ENCODE measurements at places on chromosomes 11 and 22. TPM values are rescaled to one million over a fixed set of nuclear protein-coding genes. Genes with fewer than 3 reads are reported as not detected.
A peak's percentile ranks its signal among the peaks of the same experiment; 100 is the strongest.

The LRRC4C gene
- total RNA-seq, result 10.1 TPM

GRCh38 chr22:19448739-19449421 is 1.4 kb upstream of the C22orf39 start:
- no peaks in the 10 kb centered on the region for H3K27me3 ChIP-seq
- no peak for DNase-seq
- H3K4me1 ChIP-seq, result peaks cover 29% of the 10 kb centered on the region
- no peak overlapping the region for H3K27ac ChIP-seq
- no peak overlapping the region for H3K4me3 ChIP-seq

The MS4A3 gene
- total RNA-seq, result not detected

- peak; percentile 65 for DNase-seq
- H3K4me3 ChIP-seq, result no peak overlapping the region
- no peaks in the 10 kb centered on the region for H3K27me3 ChIP-seq
- H3K36me3 ChIP-seq, result no peaks in the 10 kb centered on the region
- no peak overlapping the region for H3K27ac ChIP-seq
These were observed 914 bp upstream of the PRDM11 start for GRCh38 chr11:45145379-45146071.

DNA sequence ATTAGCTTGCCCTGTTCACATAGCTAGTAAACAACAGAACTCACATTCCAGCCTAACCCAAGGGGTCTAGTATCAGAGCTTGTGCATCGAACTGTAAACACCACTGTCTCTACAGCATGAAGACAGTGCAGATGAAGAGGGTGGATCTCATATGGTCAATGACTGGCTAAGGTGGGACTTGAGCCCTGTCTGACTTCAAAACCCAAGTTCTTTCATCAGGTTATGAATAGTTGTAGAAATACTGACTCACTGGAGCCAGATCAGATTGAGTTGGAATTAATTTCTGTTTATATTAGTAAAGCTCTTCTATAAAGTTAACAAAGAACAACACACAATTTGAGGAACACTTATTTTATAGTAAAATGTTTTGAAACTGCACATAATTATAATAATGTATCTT is 161.7 kb upstream of the ARHGAP20 start:
- no peaks in the 10 kb centered on the region for H3K27me3 ChIP-seq
- H3K4me3 ChIP-seq, result no peak overlapping the region
- no peaks in the 10 kb centered on the region for H3K4me1 ChIP-seq
- no peaks in the 10 kb centered on the region for H3K36me3 ChIP-seq

DNA sequence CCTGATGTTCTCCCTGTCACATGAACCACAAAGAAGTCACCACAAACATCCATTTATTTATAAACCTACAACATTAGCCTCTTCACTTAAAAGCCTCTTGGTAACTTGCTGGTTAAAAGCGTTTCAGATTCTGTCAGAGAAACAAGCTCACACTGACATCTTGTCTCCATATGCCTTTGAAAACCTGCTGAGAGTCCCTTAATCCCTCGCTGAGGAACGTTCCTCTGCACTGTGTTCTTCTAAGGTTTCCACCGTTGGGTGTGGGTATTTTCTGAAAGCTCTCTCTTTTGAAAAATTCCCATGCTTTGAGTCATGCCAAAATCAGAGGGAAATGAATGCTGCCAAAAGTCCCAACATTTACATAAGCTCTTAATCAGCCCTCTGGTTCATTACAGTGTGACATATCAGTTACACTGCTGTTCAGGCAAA is 149.8 kb downstream of the CCDC34 start:
- H3K4me3 ChIP-seq, result no peak overlapping the region
- H3K36me3 ChIP-seq, result no peaks in the 10 kb centered on the region
- peak overlapping the region; percentile 18 for H3K27ac ChIP-seq
- peaks cover 21% of the 10 kb centered on the region for H3K4me1 ChIP-seq
- H3K27me3 ChIP-seq, result no peaks in the 10 kb centered on the region
- no peak for DNase-seq

The APOL5 gene
- total RNA-seq, result not detected

GRCh38 chr11:76469141-76469540 is 24.3 kb downstream of the EMSY start:
- peaks cover 19% of the 10 kb centered on the region for H3K36me3 ChIP-seq
- H3K4me1 ChIP-seq, result peaks cover 3% of the 10 kb centered on the region
- no peak overlapping the region for H3K4me3 ChIP-seq
- H3K27ac ChIP-seq, result no peak overlapping the region

DNA sequence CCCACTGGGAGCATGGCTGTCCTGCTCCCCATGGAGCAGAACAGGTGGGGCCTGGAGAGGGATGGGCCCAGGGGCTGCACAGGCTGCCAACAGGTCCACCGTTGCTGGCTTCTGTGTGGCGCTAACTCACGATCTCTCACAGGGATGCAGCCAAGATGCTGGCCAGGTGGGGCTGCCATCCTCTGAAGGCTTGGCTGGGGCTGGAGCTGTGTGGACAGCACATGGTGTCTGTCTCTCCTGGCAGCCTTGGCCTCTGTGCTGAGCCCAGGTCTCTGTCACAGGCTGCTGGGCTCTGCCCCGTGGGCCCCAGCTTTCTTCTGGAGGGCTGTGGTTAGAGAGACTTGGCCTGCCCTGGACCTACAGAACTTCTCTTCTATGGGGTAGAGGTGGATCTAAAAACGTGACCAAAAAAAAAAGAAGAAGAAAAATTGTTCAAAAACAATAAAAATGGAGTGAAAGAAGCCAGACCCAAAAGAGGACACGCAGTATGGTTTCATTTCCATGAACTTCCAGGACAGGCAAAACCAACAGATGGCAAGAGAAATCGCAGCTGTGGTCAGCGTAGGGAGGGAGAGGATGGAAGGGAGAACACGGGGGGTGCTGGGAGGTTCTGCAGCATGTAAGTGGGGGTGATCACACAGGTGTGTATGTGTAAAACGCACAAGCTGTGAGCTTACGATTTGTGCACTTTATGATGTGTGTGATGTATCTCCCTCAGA is 12.2 kb downstream of the PARVG start:
- no peak overlapping the region for H3K4me3 ChIP-seq
- no peaks in the 10 kb centered on the region for H3K36me3 ChIP-seq
- DNase-seq, result no peak

GRCh38 chr11:114316980-114317786 is 21.0 kb downstream of the NNMT start:
- no peak overlapping the region for H3K27ac ChIP-seq
- H3K4me1 ChIP-seq, result peaks cover 6% of the 10 kb centered on the region
- DNase-seq, result no peak
- H3K36me3 ChIP-seq, result peaks cover 7% of the 10 kb centered on the region
- H3K4me3 ChIP-seq, result no peak overlapping the region
- H3K27me3 ChIP-seq, result no peaks in the 10 kb centered on the region

DNA sequence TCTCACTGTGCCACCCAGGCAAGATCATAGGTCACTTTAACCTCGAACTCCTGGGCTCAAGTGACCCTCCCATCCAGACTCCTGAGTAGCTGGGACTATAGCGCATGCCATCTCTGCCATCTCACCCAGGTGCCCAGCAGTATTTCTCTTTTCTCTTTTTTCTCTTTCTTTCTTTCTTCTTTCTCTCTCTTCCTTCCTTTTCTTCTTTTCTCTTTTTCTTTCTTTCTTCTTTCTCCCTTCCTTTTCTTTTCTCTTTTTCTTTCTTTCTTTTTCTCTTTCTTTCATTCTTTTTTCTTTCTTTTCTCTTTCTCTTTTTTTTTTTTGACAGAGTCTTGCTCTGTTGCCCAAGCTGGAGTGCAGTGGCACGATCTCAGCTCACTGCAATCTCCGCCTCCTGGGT is 13.5 kb downstream of the RFPL1 start:
- H3K27me3 ChIP-seq, result no peaks in the 10 kb centered on the region
- no peaks in the 10 kb centered on the region for H3K4me1 ChIP-seq
- H3K36me3 ChIP-seq, result no peaks in the 10 kb centered on the region
- no peak overlapping the region for H3K4me3 ChIP-seq

GRCh38 chr11:117528097-117528721 is 200.6 kb downstream of the CEP164 start:
- H3K27ac ChIP-seq, result no peak overlapping the region
- DNase-seq, result no peak
- H3K4me3 ChIP-seq, result no peak overlapping the region
- no peaks in the 10 kb centered on the region for H3K36me3 ChIP-seq
- H3K27me3 ChIP-seq, result no peaks in the 10 kb centered on the region

The OR5T2 gene
- total RNA-seq, result not detected

DNA sequence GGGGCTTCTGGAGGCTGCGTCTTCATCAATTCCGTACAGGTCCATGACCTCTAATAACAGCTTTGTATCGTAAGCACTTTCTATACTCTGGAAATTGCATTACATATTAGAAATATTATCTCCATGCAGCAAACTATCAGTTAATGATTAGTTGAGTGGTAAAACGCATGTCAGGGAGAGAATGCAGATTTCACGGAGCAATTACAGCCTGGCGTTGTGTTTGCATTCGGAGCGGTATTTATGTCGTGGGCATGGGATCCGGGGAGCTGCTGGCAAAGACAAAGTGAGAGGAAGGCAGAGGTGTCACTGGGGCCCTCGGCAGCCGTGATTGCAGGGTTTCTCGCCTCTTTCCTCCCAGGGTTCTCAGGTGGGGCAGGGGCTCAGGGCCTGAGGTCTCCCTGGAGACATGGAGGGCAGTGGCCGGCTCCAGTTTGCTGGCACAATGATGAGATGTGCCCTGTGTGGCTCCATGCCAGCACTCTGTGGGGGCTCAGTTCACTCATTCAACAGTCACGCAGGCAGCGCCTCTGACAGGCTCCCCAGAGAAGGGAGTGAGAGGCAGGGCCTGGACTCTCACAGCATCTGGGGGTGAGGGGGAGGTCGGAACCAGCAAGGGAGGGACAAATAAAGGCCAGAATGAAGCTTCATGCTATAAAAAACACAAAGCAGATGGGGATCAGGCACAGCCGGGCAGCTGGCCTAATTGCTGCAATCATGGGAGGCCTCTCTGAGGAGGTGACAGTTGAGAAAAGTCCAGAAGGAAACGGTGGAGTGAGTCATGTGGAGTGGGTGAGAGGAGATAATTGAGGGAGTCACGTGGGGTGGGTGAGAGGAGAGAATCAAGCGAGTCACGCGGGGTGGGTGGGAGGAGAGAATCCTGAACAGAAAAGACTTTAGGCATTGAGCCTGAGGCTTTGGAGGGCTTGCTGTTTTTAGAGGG is 1002.7 kb downstream of the BRD1 start:
- no peak overlapping the region for H3K27ac ChIP-seq
- H3K4me3 ChIP-seq, result no peak overlapping the region
- DNase-seq, result no peak
- no peaks in the 10 kb centered on the region for H3K4me1 ChIP-seq

GRCh38 chr11:69866648-69867047 is 47.4 kb upstream of the FGF3 start:
- H3K4me1 ChIP-seq, result no peaks in the 10 kb centered on the region
- no peaks in the 10 kb centered on the region for H3K36me3 ChIP-seq
- no peak for DNase-seq
- H3K27ac ChIP-seq, result no peak overlapping the region
- H3K27me3 ChIP-seq, result no peaks in the 10 kb centered on the region
- H3K4me3 ChIP-seq, result no peak overlapping the region

DNA sequence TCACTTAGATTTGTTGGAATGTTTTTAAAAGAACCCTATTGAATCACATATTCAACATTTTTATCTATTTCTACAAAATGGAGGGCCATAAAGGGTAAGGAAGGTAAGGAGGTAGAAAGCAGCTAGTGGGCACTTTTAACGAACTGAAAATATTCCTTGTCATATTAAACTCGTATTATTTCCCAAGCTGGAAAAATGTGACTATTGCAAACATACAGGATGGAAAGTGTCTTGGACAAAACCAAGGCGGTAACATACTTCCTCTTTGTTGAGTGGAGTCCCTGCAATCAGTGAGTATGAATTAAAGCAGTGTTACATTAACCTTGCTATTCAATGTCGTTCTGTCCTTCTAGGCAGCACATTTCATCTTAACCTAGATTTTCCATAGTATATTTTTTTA is 165.6 kb downstream of the RCN1 start:
- H3K27me3 ChIP-seq, result no peaks in the 10 kb centered on the region
- H3K27ac ChIP-seq, result no peak overlapping the region
- no peaks in the 10 kb centered on the region for H3K4me1 ChIP-seq
- DNase-seq, result no peak
- no peaks in the 10 kb centered on the region for H3K36me3 ChIP-seq

- no peaks in the 10 kb centered on the region for H3K27me3 ChIP-seq
- no peak overlapping the region for H3K27ac ChIP-seq
- no peaks in the 10 kb centered on the region for H3K36me3 ChIP-seq
- peaks cover 26% of the 10 kb centered on the region for H3K4me1 ChIP-seq
These were observed 25.1 kb downstream of the LGR4 start for GRCh38 chr11:27447288-27448183.

The KDM4E gene
- not detected for total RNA-seq

GRCh38 chr22:49930596-49931412 is 12.4 kb downstream of the CRELD2 start:
- DNase-seq, result peak; percentile 90
- no peaks in the 10 kb centered on the region for H3K36me3 ChIP-seq
- H3K4me1 ChIP-seq, result peaks cover 37% of the 10 kb centered on the region
- H3K27me3 ChIP-seq, result no peaks in the 10 kb centered on the region

DNA sequence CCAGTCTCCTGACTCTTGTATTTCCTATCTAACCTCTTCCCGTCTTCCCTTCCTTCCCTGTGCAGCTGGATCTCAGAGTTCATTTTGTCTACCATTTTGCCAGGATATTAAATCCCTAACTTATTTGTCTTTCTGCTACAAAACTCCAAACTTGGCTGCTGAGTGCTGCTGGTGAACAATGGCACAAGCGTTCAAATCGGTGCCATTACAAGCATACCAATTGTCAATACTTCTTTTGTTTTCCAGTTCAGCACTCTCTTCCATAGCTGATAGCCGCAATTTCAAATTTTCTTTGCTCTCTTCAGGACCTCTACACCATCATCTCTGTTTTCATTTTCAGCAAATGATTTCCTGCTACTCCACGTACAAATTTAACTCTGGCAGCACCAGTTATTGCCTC is 13.4 kb downstream of the IL18 start:
- H3K36me3 ChIP-seq, result no peaks in the 10 kb centered on the region
- no peak for DNase-seq
- no peaks in the 10 kb centered on the region for H3K27me3 ChIP-seq
- H3K4me3 ChIP-seq, result no peak overlapping the region
- no peak overlapping the region for H3K27ac ChIP-seq

- no peak overlapping the region for H3K27ac ChIP-seq
- no peaks in the 10 kb centered on the region for H3K27me3 ChIP-seq
- H3K36me3 ChIP-seq, result no peaks in the 10 kb centered on the region
- no peaks in the 10 kb centered on the region for H3K4me1 ChIP-seq
- no peak for DNase-seq
These were observed 190.6 kb upstream of the C11orf58 start for GRCh38 chr11:16547879-16548278.
